ENCODE measurements at places on chromosomes 6 and 20. TPM values are rescaled to one million over a fixed set of nuclear protein-coding genes. Genes with fewer than 3 reads are reported as not detected.

PHACTR1 gene
- not detected for total RNA-seq

RFX6 gene
- not detected for total RNA-seq

ARMH2 gene
- not detected for total RNA-seq

SLC17A3 gene
- not detected for total RNA-seq

PRL gene
- total RNA-seq, result not detected

PACSIN1 gene
- not detected for total RNA-seq

CUL7 gene
- 31.5 TPM for total RNA-seq

DNA sequence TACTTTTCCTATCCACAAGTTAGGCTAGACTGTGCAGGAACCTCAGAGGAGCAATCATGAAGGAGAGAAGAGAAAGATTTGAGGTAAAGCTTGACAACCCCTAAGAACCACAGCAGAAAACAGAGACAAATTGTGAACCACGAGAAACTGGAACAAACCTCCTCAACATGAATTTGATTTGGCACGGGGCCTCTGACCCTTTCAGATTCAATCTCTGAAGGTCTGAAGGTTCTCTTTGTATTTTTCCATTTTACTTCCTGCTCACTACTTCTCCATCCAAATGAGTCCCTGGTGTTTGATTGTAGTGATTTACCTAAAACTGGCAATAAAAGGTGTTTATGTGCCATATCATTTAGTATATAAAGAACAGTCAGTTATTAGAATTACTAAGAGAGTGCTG lies 126.1 kb upstream of the STXBP5 start:
- DNase-seq, result no peak

GRCh38 chr6:131368198-131368911 lies 204.7 kb upstream of the ARG1 start:
- no peak for DNase-seq

- DNase-seq, result no peak
Measured at GRCh38 chr6:120779441-120779840, 554.8 kb downstream of the TBC1D32 start.

- no peak for DNase-seq
Measured at GRCh38 chr6:41649596-41649995, 11.3 kb downstream of the MDFI start.

- no peak for DNase-seq
Measured at GRCh38 chr20:37804584-37805566, 98.1 kb upstream of the VSTM2L start.

DNA sequence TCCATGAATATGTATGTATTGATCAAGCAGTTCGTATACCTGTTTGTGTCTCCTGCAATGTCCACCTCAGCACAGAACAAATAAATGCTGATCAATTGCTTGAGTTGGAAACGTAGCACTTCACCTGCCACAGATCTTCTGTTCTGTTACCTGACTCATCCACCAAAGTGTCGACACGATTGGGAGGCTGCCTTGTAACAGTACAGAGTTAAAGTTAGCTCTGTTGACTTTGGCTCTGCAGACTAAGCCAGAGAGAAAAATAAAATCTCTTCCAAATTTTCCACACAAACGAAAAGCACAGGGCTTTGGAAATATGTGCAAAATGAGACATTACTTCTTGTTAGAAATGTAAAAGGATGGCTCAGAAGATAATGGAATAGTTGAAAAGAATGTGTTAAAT lies 245.4 kb downstream of the NRN1 start:
- DNase-seq, result no peak

DNA sequence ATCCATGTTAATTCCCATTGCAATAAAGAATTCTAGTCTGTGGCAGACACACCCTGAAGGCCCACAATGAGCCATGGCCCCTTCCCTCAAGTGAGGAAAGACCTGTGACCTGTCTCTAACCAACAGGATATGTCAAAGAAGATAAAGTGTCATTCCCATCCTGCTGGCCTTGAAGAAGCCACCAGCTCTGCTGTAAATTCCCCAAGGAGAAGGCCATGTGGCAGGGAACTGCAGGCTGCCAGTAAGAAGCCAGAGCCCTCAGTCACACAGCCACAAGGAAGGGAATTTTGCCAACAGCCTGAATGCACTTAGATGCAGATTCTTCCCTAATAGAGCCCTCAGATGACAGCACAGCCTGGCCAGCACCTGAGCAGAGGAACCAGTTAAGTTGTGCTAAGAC lies 24.8 kb downstream of the VIP start:
- no peak for DNase-seq

DNA sequence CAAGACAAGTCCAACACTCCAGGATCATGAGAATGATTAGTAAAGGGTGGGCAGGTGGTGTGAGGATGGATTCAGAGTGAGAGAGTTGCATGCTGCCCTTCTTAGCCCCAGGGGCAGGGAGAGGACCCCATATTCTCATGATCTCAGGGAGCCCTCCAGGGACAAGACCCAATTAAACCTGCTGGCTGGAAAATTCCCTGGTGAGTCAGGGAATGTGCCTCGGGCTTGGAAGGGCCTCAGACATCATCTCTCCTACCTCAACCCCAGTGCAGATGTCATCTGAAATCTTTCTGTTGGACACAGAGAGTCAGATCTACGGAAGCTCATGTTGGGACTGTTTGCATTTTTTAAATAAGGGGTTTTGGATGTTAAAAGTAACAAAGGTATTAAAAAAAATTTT lies 9.2 kb upstream of the SIRPD start:
- peak; percentile 66 for DNase-seq

GRCh38 chr20:11222243-11222642 lies 548.4 kb upstream of the JAG1 start:
- DNase-seq, result peak; percentile 61

DNA sequence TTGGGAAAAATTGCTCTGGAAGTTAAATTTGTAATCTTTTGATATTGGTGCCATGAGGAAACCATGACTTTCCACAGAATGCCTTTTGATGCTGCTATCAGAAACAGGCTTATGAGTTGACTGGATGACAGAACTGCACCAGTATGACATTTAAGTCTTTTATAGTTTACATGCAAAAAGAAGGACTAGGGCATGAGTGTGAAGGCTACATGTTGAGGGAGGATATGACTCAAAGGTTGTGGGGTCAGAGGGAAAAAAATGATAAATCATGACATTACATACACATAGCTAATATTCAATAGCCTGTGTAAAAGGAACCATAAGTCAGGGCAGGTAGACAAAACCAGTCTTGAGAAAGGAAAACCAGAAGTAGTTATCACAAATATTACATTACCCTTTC lies 182.2 kb downstream of the COL12A1 start:
- DNase-seq, result peak; percentile 28

DNA sequence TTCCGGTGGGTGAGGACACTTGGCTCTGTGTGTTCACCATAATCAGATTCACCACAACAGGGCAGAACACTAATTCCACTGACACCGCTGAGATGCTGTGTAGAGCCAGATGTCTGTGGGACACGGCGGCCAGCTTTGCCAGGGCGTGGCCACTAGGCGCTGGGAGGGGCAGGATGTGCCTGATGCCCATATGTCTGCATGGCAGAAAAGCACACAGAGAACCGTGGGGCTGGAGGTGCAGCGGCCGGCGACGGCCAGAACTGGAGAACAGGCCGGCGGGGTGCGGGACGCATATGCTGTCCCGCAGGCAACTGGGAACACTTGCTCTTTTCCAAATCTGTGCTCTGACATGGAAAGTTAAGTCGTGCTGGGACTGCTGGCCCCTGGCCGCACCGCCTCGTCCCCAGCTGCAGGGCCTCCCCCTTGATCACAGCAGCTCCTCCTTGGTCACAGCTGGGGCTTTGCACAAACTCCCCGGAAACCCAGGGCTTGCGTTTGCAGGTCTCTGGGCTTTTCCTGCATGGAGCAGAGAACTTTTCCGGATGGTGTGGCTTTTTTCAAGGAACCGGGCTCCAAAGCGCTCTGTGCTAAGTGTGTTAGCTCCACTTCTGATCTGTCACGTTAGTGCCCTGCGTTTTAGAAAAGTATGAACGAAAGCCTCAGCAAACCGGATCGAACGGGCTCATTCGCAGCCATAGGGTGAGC lies 31.1 kb downstream of the NTSR1 start:
- DNase-seq, result no peak

GRCh38 chr6:10719296-10719963 lies 3.4 kb upstream of the TMEM14C start:
- DNase-seq, result no peak

DNA sequence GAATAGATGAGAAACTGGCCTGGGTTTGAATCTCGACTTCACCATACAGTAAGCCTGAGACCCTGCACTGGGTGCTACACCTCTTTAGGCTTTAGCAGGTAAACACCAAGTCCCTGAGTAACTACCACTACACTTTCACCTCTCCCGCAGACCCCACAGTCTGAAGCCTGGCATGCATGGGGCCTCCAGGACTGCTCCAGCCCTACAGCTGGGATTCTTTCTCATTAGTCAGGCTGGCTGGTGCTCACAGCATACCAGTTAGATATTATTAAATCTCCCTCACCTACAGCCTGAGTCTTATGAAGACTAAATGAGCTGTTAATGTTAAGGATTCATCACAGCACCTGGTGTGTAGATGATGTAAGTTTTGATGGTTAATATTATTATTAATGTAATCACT lies 388.7 kb downstream of the ARHGAP18 start:
- DNase-seq, result no peak

- DNase-seq, result no peak
Measured at GRCh38 chr6:166611631-166612030, 15.4 kb downstream of the RPS6KA2 start.

DNA sequence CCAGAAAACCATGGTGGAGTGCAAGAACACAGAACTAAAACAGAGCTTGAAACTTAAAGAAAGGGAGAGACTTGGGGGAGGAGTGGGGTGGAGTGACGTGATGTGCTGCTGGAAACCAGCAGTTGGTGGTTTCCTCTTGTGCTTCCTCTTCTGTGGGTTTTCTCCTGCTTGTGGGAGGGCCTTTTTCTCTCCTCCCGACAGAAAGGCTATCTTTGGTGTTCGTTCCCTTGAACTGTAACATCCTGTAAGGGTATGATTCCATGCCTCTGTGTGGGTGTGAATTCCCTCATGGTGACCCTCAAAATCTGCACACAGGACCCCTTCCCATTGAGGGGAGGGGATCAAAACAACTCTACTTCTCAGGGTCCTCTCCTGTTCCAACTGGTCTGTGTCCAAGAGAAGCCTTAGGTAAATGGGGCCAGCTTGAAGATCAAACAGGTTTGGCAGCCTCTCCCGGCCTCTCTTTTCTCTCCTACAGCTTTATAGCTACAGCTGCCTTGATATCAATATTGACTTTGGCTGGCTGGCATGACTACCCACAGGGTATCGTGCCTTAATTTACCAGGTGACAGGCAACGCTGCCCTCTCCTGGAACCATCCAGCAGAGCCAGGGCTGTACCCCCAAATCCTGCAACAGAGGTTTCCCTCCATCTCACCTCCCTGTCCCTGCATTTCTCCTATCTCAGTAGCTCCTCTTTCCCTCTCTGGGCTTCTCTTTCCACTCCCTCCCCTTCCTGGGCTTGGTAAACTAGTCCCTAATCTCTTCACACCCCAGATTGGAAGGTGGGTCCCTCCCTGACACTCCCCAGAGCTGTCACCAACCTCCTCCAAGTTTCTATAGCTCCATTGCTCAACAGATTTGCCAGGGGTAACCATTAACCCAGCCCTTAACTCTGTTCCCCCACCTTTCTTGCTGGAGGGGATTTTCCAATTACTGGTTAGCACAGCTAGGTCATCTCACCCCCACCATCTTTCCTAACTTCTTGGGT lies 1.5 kb upstream of the MSH5 start:
- DNase-seq, result peak; percentile 79

Data from mammary epithelial cell (primary cell).